ENCODE measurements at places on chromosomes 7 and 10. TPM values are rescaled to one million over a fixed set of nuclear protein-coding genes. Genes with fewer than 3 reads are reported as not detected.

ANKIB1 gene
- total RNA-seq: 52.1 TPM

ODAD2 gene
- 0.12 TPM for total RNA-seq

GNG11 gene
- total RNA-seq: 2.8 TPM

RNF32 gene
- total RNA-seq: 0.23 TPM

MYL10 gene
- not detected for total RNA-seq

Measured in smooth muscle cell of the coronary artery (primary cell).